ENCODE measurements at places on chromosomes 5 and 9.

- no peak for DNase-seq
These were observed 1174.2 kb upstream of the C9orf72 start for GRCh38 chr9:28747351-28747985.

GRCh38 chr5:173781816-173782670 is 106.1 kb upstream of the CPEB4 start:
- no peak for DNase-seq

DNA sequence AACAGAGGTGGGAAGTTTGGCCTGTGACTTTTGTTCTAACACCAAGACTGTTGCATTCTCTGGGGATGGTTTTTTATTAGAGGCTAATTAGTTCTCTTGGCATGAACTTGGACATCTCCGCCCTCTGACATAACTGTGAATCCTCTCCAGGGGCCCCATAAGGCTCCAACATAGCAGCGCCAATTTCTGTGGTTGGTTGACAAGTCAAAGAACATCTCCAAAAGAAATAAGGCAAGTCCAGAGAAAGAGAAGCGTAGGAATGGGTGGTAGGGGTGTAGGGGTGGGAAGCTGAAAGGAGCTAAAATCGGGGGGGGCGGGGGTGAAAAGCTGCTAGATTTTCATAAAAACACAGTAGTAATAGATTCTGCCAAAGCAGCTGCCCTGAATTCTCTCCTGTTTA is 81.0 kb upstream of the DAB2 start:
- no peak for DNase-seq

DNA sequence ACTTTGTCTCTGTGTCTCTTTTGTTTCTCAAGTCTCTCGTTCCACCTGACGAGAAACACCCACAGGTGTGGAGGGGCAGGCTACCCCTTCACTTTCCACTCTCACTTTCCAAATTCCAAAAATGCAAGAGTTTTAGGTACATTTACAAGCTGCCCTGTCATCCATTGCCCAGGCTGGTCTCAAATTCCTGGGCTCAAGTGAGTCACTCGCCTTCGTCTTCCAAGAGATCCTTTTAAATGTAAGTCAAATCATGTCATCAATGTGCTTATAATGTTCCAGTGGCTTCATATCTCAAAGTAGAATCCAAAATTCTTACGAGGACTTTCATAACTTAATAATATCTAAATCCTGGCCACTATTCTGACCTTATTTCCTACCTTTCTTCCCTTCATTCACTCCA is 20.4 kb upstream of the UGCG start:
- no peak for DNase-seq

GRCh38 chr5:119063579-119064379 is 7.1 kb upstream of the DMXL1 start:
- DNase-seq: no peak

DNA sequence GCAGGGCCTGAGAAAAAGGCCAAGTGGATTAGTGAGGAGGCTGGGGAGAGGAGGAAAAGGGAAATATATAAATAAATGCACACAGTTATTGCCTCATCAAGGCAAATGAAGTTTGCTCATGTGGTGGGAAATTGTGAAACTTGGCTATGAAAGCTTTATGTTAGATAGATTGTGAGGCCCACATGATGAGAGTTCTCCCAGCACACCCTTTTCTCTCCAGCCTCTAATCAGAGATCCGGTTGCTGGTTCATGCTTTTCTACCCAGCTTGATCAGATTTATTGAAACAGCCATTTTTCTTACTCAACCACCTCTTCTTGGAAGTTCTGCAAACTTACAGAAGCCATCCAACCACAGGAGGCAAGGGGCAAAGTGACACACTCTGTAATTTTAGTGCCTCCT is 125.8 kb upstream of the KLF4 start:
- no peak for DNase-seq

GRCh38 chr5:159456722-159457465 is 126.6 kb upstream of the IL12B start:
- no peak for DNase-seq

GRCh38 chr9:71628247-71628646 is 140.1 kb downstream of the CEMIP2 start:
- DNase-seq: no peak

- no peak for DNase-seq
These were observed 74.9 kb downstream of the GTF3C4 start for GRCh38 chr9:132744881-132745755.

GRCh38 chr5:93649234-93649900 is 66.3 kb downstream of the NR2F1 start:
- no peak for DNase-seq

DNA sequence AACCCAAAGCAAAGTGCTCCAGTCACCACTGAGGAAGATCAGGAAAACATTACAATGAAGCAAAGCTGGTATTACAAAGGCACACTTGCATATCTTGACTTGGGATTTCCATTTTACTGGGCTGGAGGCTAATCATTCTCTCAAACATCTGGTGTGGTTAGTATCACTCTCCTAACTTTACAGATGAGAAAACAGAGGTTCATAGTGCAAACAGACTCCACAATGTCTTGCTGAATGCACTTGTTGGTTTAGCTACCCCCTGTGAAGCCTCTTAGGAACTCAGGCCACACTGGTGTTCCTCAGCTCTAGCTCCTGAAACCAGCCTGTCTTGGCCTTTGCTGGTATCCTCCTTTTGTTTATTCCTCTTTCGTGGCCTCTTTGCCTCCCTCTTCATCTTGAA is 29.5 kb upstream of the SMAD5 start:
- no peak for DNase-seq

DNA sequence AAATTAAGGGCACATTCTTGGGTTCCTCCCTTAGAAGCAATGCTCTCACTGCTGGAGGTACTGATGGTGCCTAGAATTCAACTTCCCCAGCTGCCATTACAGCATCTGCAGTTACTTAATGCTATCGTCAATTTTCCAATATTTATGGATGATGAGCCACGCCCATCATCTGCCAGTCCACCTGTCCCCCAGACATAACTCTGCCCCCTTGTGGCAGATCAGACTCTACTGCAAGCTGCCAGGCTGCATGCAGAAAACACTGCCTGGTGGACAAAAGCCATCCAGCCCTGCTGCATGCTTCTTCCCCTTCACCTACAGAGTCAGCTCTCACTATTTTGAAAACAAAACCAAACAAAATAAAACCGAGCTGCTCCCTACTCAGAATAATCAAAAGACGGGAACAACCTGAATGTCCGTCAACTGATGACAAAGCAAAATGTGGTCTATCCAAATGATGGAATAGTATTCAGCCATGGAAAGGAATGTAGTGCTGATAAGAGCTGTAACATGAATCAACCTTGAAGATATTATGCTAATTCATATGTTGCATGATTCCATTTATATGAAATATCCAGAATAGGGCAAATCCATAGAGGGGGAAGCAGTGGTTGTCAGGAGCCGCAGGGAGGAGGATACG is 66.4 kb downstream of the RETREG1 start:
- peak; percentile 18 for DNase-seq

DNA sequence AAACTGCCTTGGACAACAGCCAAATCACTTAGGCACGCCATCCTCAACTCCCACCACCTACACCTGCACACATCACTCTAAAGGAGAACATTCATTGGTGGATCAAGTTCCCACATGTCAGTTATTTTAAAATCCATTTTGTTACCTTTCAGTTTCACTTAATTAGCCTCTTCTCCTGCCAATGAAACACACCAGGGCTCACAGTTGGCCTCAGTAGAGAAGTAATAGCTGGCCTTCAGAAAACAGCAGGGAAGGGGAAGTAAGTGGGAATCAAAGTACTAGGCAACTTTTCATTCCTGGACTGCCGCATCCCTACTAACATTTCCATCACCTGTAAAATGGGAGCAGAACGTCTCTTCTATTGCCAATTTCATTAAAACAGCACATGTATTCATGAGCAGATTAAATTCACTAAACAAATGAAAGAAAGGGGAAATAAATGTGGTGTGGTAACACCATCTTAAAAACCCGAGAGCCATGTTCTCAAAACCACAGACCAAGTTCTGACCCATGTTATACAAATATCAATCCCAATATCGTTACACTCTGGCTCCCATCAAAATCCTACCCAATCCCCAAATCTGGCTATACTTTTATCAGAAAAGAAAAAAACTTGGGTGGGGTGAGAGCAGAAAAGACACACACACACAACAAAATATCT is 1.7 kb downstream of the SIL1 start:
- DNase-seq: no peak

GRCh38 chr5:111134087-111134486 is 41.9 kb downstream of the WDR36 start:
- no peak for DNase-seq

GRCh38 chr5:2549354-2549753 is 202.1 kb downstream of the IRX2 start:
- DNase-seq: no peak

- DNase-seq: no peak
These were observed 70.3 kb downstream of the RAB24 start for GRCh38 chr5:177233206-177233605.

- no peak for DNase-seq
These were observed 19.4 kb upstream of the C5orf63 start for GRCh38 chr5:127092690-127093089.

- no peak for DNase-seq
These were observed 45.0 kb upstream of the ABL1 start for GRCh38 chr9:130789747-130790672.

DNA sequence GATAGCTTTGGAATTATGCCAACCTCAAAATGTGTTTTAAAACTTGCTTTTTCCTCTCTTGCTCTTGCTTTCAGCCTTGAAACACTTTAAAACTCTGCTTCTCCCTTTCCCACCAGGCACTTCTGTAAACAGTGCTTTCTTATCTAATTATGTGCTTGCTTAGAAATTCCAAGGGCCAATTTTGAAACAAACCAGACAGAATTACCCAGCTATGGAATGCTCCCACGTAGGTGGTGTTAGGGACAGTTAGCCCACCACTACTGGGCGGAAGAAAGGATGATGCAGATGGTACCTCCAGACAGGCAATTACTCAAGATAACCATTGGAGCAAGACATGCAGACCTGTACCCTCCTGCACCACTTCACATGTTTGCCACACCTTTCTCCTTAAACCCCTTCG is 523.0 kb upstream of the PTPRD start:
- no peak for DNase-seq

DNA sequence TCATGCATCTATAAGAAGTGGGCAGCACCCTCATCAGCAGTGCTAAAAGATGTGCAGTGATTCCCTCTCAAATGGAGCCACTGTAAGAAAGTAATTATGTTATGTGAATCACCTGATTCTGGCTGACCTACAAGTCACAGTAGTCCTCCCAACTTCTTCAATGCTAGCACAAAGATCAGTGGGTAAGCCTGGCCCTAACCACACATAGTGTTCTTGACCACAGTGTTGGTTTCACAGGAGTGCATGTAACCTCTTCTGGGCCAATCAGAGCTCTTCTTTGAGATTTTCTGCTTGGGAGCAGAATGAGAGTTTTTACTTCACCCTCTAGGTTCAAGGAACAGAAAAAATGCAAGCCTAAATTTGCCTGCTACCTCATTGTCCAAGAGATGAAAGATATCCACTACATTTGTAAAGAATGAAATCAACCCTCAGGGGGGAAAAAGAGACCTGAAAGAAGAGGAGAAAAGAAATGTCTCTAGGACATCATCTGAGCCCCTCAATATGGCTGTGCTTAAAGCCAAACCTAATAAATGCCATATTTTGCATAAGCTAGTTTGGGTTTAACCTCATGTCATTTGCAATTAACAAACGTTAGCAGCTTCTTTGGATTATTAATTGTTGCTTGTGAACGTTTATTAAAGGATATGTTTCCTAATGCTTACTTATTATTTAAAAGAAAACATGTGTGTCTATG is 65.3 kb upstream of the ADRB2 start:
- DNase-seq: no peak

- no peak for DNase-seq
These were observed 13.7 kb downstream of the SYK start for GRCh38 chr9:90815183-90815943.

GRCh38 chr5:80251636-80252035 is 4.2 kb downstream of the SERINC5 start:
- DNase-seq: no peak

DNA sequence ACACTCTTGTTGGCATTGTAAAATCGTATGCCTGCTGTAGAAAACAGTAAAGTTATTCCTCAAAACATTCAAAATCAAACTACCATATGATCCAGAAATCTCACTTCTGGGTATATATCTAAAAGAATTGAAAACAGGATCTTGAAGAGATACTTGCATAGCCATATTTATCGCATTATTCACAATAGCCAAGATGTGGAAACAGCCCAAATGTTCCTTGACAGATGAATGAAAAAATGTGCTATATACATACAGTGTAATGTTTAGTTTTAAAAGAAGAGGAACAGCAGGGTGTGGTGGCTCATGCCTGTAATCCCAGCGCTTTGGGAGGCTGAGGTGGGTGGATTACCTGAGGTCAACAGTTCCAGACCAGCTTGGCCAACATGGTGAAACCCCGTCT is 234.1 kb upstream of the DAB2 start:
- DNase-seq: no peak

DNA sequence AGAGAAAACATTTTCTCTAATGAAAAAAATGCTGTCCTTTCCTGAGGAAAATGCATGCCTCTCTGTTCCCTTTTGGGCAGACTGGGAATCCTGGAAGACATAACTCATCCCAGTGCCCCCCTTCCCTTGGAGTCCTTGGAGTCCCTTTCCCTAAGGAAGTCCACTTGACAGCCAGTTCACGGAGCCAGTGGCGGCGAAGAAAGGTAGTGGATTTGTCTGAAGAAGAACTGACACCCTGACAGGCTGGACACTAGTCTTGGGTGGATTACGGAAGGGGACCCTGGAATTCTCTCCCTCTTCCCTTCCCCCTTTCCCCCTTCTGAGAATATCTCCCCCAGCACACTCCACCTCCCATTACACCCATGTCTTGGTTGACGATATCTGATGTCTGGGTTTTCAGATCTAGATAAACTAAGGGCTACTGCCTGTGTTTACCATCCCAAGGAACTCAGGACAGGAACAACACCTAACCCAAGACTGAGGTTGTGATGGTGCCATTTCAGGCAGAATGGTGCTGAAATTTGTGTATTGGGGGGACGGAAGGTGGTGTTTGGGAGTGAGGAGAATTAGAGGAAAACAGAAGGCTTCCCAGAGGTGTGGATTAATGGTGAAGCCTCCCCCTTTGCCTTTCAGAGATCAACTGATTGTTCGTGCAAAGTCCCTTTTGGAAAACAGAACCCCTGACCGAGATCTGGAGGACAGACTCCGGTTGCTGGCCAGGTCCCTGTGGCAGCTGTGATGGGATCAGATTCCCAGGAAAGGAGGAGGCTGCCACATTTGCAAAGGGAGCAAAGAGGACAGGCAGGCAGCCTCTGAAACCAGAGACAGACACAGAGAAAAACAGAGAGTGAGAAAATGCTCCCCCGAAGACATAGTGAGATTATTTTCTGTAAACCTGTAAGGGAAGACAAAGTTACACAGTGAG is 704 bp downstream of the SPARC start:
- no peak for DNase-seq

GRCh38 chr5:88884608-88884877 is 1.6 kb upstream of the MEF2C start:
- DNase-seq: peak; percentile 84

- DNase-seq: no peak
These were observed 194.3 kb downstream of the SEMA5A start for GRCh38 chr5:9351546-9351945.

Data from CMK (cell line).